ENCODE measurements at places on chromosomes 2 and 18.

GRCh38 chr2:8289111-8289510 lies 392.7 kb upstream of the ID2 start:
- no peak for DNase-seq

DNA sequence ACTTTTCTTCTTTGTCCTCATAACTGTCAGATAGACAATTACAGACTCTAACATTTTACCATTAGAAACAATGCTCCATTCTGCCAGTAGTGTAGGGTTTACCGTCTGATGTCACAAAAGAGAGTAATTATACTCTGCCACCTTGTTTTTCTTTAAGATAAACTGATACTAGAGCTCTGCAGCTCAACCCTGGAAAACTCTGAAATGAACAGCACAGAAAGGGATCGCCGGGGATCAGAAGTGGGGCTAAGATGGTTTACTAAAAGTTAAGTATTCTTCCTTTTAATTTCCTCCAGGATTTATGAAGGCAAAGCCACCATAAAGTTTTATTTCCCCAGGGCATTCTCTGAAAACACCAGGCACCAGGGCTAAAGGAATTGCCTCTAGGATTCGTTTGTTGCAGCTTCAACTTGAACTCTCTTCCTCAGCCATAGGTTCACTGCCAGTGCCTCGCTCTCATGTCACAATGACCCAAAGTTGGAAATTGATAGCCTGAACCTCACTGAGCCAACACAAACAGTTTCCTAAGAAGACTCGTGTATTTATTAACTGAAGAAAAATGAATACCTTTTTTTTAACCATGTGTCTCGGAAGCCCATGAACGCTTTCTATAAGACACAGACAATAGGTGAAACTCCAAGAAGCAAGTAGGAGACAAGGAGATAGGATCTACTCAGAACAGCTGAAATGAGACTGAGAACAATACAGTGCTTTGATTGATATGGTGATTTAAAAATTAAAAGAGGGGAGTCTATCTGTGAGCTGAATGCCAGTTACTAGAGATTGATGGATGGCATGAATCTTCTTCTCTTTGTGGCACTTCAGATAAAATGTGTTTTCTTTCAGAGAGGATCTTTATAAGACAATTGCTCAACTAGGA lies 121.5 kb upstream of the SPATS2L start:
- no peak for DNase-seq

- no peak for DNase-seq
Observed at GRCh38 chr2:170224692-170225294, 46.8 kb downstream of the MYO3B start.

- no peak for DNase-seq
Observed at GRCh38 chr2:123644053-123644452, 381.0 kb upstream of the CNTNAP5 start.

DNA sequence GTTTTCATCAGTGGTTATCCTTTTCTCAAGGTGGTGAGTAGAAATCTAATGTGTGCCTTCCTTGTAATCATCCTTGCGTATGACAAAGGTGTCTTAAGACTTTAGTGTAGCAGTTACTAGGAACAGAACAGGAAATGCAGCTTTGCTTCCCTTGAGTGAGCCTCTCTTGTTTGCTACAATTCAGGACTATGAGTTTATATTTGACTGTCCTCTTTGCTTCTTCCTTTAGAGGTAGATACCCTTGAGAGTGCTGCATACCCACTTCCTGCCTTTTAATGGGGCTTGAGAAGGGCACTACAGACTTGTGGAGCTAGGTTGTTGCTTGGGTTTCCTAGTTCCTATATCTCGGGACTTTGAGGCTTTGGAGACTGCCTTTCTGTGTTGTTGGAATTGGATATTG lies 3.8 kb downstream of the KCNJ13 start:
- DNase-seq: no peak

- no peak for DNase-seq
Observed at GRCh38 chr18:79445696-79446561, 50.2 kb downstream of the NFATC1 start.

DNA sequence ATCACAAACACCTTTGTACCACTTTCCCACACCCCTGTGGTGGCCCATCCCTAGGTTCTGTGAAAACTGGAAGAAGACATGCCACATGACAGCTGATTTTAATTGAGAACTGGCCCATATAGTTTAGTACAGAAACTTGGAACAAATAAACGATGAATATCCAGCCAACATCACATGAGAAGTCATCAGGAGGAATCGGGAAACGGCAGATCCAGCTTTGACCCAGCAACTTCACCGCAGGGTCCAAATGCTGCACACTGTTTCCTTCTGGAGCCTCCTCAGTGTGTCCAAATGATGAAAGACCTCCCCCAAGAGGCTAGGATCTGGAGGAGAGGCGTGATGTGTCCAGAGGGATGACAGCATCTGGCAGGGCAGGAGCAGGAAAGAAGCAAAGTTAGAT lies 75.5 kb downstream of the COPS8 start:
- no peak for DNase-seq

DNA sequence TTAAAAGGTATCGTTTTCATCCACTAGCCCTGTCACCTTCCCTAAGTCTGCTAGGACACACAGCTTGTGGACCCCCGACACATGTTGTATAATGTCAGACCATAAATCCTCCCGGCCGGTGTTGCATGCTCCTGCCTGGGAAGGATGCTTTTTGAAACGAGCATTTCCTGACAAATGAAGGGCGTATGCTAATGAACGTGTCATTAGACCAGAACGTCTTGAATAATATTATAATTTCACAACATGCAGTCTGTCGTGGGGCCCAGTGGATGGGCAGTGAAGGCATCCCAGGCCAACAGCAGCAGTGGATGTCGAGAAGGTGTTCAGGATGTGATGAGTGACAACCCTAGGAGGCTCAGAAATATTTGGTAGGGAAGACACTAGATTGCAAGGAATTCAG lies 7.5 kb downstream of the CHRNA1 start:
- no peak for DNase-seq

- no peak for DNase-seq
Observed at GRCh38 chr2:207139552-207139951, 26.2 kb downstream of the KLF7 start.

- no peak for DNase-seq
Observed at GRCh38 chr18:62045316-62045715, 141.5 kb downstream of the PIGN start.

- DNase-seq: no peak
Observed at GRCh38 chr2:209960676-209961630, 41.5 kb upstream of the RPE start.

DNA sequence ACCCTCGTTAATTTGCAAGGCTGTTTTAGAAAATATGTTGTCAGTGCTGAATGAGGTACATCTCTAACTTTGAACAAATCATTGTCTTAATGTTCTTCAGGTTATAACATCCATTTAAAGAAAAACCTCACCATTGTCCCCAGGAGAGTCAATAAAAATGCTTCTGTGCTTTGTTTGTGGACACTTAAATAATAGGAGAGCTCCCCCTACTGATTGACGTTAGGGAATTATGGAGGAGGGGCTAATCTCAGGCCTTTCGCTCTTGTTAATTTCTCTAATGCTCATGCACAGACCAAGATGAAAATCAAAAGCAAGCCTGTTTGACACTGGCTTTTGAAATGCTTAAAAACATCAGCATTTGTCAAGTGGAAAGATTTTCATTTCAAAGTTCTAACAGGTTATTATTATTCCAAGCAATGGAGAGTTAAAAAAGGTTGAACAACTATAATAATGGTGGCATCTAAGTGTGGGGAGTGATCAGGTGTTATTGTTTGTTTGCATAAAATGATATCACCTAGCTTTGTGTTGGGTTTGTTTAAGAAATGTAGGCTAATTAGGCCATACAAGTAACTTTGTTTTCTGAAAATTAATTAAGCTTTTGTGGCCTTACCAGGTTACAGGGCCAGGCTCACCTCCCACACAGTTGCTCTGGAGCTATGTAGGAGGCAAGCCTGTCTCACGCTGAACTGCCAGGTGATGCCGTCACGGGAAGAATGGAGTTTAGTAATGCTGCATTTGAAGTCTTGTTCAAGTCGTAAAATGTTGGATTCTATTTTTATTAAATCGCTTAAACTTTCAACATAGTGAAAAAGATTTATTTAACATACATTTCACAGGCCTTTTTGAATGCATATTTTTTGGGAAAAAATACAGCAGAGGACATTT lies 51.7 kb upstream of the SMIM21 start:
- no peak for DNase-seq

GRCh38 chr2:88606371-88607030 lies 20.8 kb downstream of the EIF2AK3 start:
- DNase-seq: no peak

DNA sequence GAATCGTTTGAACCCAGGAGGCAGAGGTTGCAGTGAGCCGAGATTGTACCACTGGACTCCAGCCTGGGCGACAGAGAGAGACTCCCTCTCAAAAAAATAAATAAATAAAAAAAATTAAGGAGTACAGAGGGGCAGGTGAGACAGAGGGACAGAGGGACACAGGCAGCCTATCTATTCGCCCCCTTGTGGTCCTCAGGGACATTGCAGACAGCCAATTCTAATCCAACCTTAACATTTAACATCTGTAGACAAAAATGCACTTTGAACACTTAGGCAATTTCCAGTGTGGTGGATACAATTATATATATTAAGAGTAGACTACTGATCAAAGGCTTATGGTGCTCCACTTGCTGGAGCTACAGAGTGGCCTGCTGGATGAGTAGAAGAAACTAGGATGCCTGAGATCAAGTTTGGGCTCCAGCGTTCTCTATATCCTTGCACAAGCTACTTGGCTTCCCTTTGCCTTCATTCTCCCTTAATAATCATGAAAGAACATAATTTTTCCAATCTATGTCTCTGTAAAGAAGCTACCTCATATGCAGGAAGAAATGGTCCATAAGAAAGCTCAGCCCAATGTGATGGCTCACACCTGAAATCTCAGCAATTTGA lies 8.2 kb upstream of the SMARCAL1 start:
- DNase-seq: peak; percentile 13

GRCh38 chr2:152962446-152962845 lies 244.0 kb downstream of the ARL6IP6 start:
- no peak for DNase-seq

DNA sequence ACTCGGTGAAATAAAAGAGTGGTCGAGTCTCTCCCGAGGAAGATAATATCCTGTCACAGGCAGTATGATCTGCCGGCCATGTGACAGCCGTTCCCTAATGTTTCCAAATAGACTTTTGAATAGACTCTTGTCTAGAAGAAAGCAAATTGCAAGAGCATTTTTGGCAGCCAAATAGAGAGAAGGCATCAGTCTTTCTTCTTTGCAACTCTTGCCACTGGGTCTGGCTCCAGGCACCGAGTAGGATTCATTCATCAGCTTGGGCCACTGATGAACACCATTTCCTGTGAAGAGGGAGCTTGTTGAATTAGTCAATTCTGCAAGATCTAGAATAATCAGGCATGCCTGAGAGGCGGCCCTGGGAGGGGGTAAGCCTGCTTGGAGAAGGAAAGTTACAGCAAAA lies 165.6 kb downstream of the KLHL29 start:
- DNase-seq: no peak

GRCh38 chr2:174492963-174493431 lies 6.2 kb upstream of the GPR155 start:
- DNase-seq: peak; percentile 18

DNA sequence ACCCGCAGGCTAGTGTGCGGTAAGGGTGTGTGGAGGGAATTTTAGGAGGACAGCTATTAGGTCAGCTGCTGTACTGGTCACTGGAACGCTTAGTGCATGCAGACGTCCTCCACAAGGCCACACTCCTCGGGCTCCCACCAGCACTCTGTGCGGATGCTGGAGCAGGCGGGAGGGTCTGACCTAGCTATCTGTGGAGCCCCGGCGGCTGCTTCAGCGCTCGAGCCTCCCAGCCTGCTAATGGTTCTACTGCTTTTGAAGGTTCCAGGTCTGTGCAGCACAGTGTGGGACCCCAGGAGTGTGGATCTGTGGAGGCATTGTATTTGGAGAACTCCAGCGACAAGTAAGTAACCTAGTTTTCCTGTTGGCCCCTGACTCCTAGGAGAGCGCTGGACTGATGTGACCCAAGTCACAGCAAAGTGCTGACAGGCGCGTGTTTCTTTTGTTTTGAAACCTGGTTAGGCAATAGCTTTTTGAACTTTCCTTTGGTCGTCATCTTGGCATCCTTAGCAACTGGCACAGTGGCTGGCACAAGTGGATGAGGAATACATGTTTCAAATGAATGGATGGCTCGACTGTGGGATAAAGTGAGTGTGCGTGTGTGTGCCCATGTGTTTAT lies 113.5 kb downstream of the ZNF236 start:
- no peak for DNase-seq

DNA sequence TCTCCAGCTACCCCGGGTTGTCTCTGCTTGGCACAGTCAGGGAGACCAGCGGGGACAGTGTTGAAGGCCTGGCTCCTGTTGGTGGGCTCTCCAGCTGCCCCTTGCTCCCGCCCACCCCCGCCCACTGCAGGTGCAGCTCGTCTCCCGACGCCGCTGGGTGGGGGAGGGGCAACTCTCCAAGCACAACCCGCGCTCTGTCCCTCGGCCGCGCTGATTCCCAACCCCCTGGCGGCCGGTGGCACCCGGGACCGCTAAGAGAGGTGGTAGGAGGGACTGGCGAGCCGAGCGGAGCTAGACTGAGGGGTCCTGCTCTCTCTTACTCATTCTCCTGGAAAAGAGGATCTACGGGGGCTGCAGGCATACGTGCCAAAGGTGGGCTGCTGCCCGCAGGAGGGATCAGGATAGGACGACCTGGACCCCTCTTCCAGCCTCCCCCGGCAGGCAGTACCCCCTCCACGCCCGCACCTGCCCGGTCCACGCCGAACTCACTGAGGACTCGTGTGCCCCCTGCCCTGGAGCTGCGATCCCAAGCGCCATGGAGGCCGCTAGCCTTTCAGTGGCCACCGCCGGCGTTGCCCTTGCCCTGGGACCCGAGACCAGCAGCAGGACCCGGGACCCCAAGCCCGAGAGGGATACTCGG lies 44.5 kb downstream of the DDX18 start:
- DNase-seq: no peak

GRCh38 chr2:50231510-50231909 lies 800.4 kb downstream of the NRXN1 start:
- DNase-seq: no peak

DNA sequence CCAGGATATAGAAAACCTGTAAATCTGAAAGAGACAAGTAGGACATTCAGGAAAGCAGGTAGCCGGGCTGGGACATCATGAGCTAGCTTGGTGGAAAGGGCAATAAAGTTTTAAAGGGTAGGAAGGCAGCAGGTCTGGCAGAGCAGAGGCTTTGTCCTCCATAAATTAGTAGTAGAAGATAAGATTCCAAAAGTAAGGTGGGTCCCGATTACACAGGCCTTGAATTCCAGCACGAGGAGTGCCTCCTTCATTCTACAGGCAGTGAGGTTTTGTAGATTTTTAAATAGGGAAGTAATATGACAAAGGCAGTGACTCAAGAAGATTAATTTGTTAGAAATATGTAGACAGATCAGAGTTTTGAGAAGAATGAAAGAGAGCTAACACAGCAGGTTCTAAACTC lies 160.7 kb downstream of the DTNB start:
- no peak for DNase-seq

- DNase-seq: no peak
Observed at GRCh38 chr2:205758051-205758450, 75.8 kb downstream of the NRP2 start.

GRCh38 chr2:85790499-85791188 lies 36.9 kb downstream of the ATOH8 start:
- no peak for DNase-seq
